H7 (cell line): ENCODE measurements at places on chromosomes 7 and 10. TPM values are rescaled to one million over a fixed set of nuclear protein-coding genes. Genes with fewer than 3 reads are reported as not detected.

Gene CYP3A7
- total RNA-seq: not detected in 2 replicates

Gene H2BK1
- total RNA-seq: 0.74 TPM in 1 of 2 replicates, not detected in the other

Gene ACTL6B
- total RNA-seq: 0.30 and 0.90 TPM in 2 replicates

Gene AEBP1
- 12.9 and 15.8 TPM in 2 replicates for total RNA-seq

Gene C7orf57
- total RNA-seq: 0.35 and 0.85 TPM in 2 replicates

Gene CALHM2
- total RNA-seq: 2.4 and 3.4 TPM in 2 replicates

Gene WDR86
- 40.6 and 40.8 TPM in 2 replicates for total RNA-seq

Gene TAS2R5
- 0.24 and 0.70 TPM in 2 replicates for total RNA-seq

Gene GRID2IP
- total RNA-seq: 0.28 and 0.33 TPM in 2 replicates

Gene C10orf143
- 0.42 and 2.3 TPM in 2 replicates for total RNA-seq

Gene RPEL1
- total RNA-seq: not detected in 2 replicates

Gene SLC13A1
- not detected in 2 replicates for total RNA-seq

Gene PVRIG
- 0.11 TPM in 1 of 2 replicates, not detected in the other for total RNA-seq

Gene CLRN3
- not detected in 2 replicates for total RNA-seq

Gene DPYSL4
- 7.6 and 9.1 TPM in 2 replicates for total RNA-seq

Gene CYP2W1
- total RNA-seq: not detected in 2 replicates

Gene SPAG6
- not detected in 2 replicates for total RNA-seq

Gene RTKN2
- total RNA-seq: 9.5 and 12.5 TPM in 2 replicates

Gene HOXA6
- total RNA-seq: not detected in 2 replicates

Gene GIMAP6
- not detected in 2 replicates for total RNA-seq

Gene SPDYE6
- total RNA-seq: not detected in 2 replicates

Gene RNLS
- total RNA-seq: 4.9 and 9.7 TPM in 2 replicates

Gene TEX47
- not detected in 2 replicates for total RNA-seq

Gene CYP3A5
- 0.31 TPM in 1 of 2 replicates, not detected in the other for total RNA-seq

Gene OR13A1
- not detected in 2 replicates for total RNA-seq

Gene CDK6
- 32.1 and 48.6 TPM in 2 replicates for total RNA-seq

Gene AKR1C3
- 1.00 and 2.6 TPM in 2 replicates for total RNA-seq

Gene TMEM178B
- 1.1 and 1.4 TPM in 2 replicates for total RNA-seq

Gene PIP
- total RNA-seq: not detected in 2 replicates

Gene GNAT3
- total RNA-seq: not detected in 2 replicates

Gene NEUROD6
- total RNA-seq: not detected in 2 replicates

Gene CYP3A4
- not detected in 2 replicates for total RNA-seq

Gene ZNF488
- 3.0 and 4.5 TPM in 2 replicates for total RNA-seq

Gene SCART1
- 0.03 and 0.44 TPM in 2 replicates for total RNA-seq

Gene NACAD
- total RNA-seq: 1.5 and 1.7 TPM in 2 replicates
